ENCODE measurements at places on chromosomes 6 and 20. TPM values are rescaled to one million over a fixed set of nuclear protein-coding genes. Genes with fewer than 3 reads are reported as not detected.

The PHF10 gene
- total RNA-seq, result 59.8 TPM

DNA sequence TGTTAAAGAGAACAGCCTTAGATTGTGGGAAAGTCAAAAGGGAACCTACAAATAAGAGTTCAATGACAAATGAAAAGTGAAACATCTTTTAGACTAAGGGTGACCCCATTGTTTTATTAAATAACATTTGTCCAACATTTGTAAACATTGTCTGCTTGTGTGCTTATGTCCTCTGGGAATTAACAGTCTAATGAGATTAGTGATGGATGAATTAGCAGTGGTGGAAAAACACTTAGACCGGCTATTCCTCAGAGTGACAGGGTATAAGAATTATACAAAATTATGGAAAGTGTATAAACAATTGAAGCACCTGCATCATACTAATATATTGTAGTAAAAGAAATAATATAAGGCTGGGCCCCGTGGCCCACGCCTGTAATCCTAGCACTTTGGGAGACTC is 29.3 kb upstream of the HFE start:
- no peak for DNase-seq
- no peaks in the 10 kb centered on the region for H3K4me1 ChIP-seq
- no peak overlapping the region for H3K27ac ChIP-seq
- H3K27me3 ChIP-seq, result peaks cover 2% of the 10 kb centered on the region
- H3K36me3 ChIP-seq, result no peaks in the 10 kb centered on the region
- H3K4me3 ChIP-seq, result no peak overlapping the region

- no peaks in the 10 kb centered on the region for H3K4me1 ChIP-seq
- no peak overlapping the region for H3K4me3 ChIP-seq
- no peaks in the 10 kb centered on the region for H3K36me3 ChIP-seq
- H3K27ac ChIP-seq, result no peak overlapping the region
- no peaks in the 10 kb centered on the region for H3K27me3 ChIP-seq
Measured at GRCh38 chr6:138509371-138509770, 10.1 kb upstream of the NHSL1 start.

GRCh38 chr20:6401893-6402557 is 279.2 kb upstream of the FERMT1 start:
- no peak for DNase-seq
- H3K36me3 ChIP-seq, result no peaks in the 10 kb centered on the region
- H3K4me1 ChIP-seq, result no peaks in the 10 kb centered on the region

The KLC4 gene
- total RNA-seq, result 20.1 TPM

GRCh38 chr6:26516481-26517427 is 16.7 kb downstream of the BTN1A1 start:
- no peaks in the 10 kb centered on the region for H3K36me3 ChIP-seq
- no peak for DNase-seq
- H3K27ac ChIP-seq, result no peak overlapping the region
- H3K4me1 ChIP-seq, result peaks cover 1% of the 10 kb centered on the region

DNA sequence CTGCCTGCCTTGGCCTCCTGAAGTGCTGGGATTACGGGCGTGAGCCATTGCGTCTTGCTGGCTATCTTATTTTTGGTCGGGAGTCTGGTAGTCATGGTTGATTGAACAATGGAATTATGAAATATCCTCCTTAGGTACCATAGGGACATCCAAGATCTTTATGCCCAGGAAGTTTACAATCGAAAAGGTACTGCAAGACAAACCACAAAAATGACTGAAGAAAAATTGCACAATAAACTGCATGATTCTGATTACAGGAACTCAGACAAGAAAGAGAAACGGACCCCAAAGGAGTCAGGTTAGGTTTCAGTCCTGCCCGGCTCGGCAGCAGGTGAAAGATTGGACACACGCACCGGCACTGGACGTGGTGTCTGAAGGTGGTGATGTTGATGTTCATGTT is 5.3 kb downstream of the SLC26A8 start:
- H3K36me3 ChIP-seq, result no peaks in the 10 kb centered on the region
- DNase-seq, result no peak

The HAO1 gene
- not detected for total RNA-seq

The STX11 gene
- 6.5 TPM for total RNA-seq

The DCDC2 gene
- not detected for total RNA-seq

The MKKS gene
- 12.0 TPM for total RNA-seq

DNA sequence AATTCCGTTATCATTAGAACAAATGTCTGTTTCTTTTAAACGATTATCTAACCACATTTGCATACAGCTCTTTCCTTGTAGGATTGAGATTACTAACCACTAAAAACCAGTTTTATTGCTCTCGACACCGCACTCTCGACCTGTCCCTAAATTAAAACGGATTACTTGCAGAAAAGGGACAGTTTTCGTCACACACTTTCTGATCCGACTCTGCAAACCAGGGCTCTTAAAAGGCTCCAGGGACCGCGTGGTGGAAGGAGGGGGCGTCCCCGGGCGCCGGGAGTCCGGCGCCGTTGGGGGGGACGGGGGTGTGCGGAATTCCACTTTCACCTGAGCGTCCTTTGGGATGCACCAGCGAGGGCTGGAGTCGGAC is 731 bp downstream of the MAK start:
- H3K4me3 ChIP-seq, result peak overlapping the region; percentile 50
- DNase-seq, result no peak
- H3K27ac ChIP-seq, result no peak overlapping the region
- H3K4me1 ChIP-seq, result no peaks in the 10 kb centered on the region
- H3K36me3 ChIP-seq, result no peaks in the 10 kb centered on the region

GRCh38 chr6:31497531-31498476 is at the start of gene MICB:
MICB (plus strand) TSS chr6:31498145; CDS start chr6:31498194, 49 bp downstream.
- peak within 1 kb of the TSS; percentile 2 for H3K4me3 ChIP-seq
- H3K36me3 ChIP-seq, result no peaks in the 10 kb centered on the region
- peak within 1 kb of the TSS; percentile 17 for H3K27ac ChIP-seq
- H3K27me3 ChIP-seq, result no peaks in the 10 kb centered on the region
- H3K4me1 ChIP-seq, result no peaks in the 10 kb centered on the region

DNA sequence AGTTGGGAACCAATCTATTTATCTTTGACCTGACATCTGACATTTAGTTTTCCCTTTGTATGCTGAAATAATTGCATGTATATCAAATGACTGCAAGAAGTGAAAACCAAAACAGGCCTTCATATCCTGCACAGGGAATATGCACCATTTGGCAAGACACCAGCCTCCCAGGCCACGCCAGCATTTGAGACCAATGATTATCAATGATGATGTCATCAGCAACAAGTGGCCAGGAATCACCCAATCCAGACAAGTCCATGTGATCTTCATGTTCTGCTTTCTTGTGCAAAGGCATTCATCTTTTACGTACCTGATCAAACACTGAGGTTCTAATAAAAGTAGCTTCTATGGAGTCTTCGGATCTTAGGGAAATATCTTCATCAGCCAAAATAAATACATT is 107.4 kb upstream of the TENT5A start:
- peak; percentile 70 for DNase-seq
- peaks cover 22% of the 10 kb centered on the region for H3K4me1 ChIP-seq
- no peak overlapping the region for H3K4me3 ChIP-seq
